ENCODE measurements at places on chromosomes 7 and 10. TPM values are rescaled to one million over a fixed set of nuclear protein-coding genes. Genes with fewer than 3 reads are reported as not detected.
A peak's percentile ranks its signal among the peaks of the same experiment; 100 is the strongest.

- DNase-seq: no peak
These were observed 221.0 kb upstream of the FZD1 start for GRCh38 chr7:91043186-91043585.

- DNase-seq: no peak
These were observed 49.4 kb downstream of the DNAJC1 start for GRCh38 chr10:21954132-21954531.

DNA sequence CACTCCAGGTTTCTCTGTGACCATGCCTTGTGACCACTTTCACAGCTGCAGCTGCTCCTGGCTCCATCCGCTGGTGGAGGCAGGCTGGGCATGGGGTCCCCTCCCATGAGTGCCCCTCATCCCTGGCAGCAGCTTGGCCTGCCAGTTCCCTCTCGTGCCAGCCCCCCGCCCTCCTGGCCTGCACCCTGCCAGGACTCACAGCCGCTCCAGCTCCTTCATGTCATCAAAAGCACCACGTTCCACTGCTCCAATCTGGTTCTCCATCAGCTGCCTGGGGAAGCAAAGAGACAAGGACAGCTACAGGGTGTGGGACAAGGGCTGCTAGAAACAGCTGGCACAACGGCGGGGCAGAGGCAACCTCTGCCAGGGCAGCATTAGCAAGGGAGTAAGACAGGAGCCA lies 22.6 kb downstream of the SLIT1 start:
- no peak for DNase-seq

- DNase-seq: no peak
These were observed 29.7 kb downstream of the ANXA8 start for GRCh38 chr10:47454008-47454779.

The CYP26A1 gene
- not detected for total RNA-seq

DNA sequence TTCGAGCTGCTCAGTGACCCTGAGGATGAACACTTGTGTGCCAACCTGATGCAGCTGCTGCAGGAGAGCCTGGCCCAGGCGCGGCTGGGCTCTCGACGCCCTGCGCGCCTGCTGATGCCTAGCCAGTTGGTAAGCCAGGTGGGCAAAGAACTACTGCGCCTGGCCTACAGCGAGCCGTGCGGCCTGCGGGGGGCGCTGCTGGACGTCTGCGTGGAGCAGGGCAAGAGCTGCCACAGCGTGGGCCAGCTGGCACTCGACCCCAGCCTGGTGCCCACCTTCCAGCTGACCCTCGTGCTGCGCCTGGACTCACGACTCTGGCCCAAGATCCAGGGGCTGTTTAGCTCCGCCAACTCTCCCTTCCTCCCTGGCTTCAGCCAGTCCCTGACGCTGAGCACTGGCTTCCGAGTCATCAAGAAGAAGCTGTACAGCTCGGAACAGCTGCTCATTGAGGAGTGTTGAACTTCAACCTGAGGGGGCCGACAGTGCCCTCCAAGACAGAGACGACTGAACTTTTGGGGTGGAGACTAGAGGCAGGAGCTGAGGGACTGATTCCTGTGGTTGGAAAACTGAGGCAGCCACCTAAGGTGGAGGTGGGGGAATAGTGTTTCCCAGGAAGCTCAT lies 1.1 kb downstream of the DDIT4 start:
- peak; percentile 78 for DNase-seq

DNA sequence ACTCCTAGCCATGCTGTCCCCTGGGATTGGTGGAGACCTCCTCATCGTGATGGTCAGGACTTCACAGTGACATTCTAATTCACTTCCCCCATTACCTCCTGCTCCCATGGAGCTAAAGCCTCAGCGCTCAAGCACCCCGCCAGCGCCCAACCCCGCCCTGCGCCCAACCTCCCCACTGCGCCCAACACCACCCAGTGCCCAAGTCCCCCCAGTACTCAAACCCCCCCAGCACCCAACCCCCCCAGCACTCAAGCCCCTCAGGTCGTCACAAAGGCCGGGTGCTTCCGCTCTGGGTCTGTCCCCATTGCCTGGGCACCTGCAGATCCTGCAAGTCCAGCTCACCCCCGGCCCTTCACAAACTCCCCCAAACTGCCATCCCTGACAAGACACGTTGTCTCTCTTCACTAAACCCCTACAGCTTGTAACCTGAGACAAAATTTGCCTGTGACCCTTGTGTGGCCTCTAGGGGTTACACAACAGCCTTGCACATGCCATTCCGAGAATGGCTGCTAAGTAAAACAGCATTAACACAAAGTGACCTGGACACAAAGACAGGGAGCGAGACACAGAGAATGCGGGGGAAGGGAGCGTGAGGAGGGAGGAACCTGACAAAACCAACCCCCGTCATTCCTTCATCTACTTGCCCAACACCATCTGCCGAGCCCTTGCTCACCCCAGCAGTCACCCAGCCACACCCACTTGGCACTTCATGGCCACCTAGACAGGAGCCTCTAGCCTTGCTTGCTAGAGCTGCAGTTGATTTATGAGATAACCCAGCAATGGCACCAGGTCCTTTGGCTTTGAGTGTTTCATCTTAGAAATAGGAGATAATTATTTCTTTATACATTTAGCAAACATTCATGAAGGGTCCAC lies 107.8 kb downstream of the ADARB2 start:
- no peak for DNase-seq

GRCh38 chr10:409408-410040 lies 274.3 kb downstream of the ZMYND11 start:
- DNase-seq: no peak

The PLEKHS1 gene
- 0.15 TPM for total RNA-seq

- no peak for DNase-seq
These were observed 17.6 kb downstream of the PODXL start for GRCh38 chr7:131538813-131539179.

The NANOS1 gene
- 0.12 TPM for total RNA-seq

GRCh38 chr10:133167693-133168616 lies 7.9 kb downstream of the KNDC1 start:
- no peak for DNase-seq

GRCh38 chr10:36542493-36542892 lies 582.9 kb upstream of the ANKRD30A start:
- no peak for DNase-seq

- DNase-seq: no peak
These were observed 149.8 kb downstream of the DOCK4 start for GRCh38 chr7:112056409-112056808.

The MYO1G gene
- 414 TPM for total RNA-seq

- DNase-seq: no peak
These were observed 579.3 kb downstream of the SH2D4B start for GRCh38 chr10:81116990-81117389.

The DEPP1 gene
- total RNA-seq: 0.33 TPM

GRCh38 chr10:103557455-103557854 lies 64.0 kb downstream of the NEURL1 start:
- no peak for DNase-seq

GRCh38 chr10:113788604-113789083 lies 37.2 kb downstream of the PLEKHS1 start:
- DNase-seq: no peak

GRCh38 chr10:31920538-31920937 lies 8.1 kb downstream of the ARHGAP12 start:
- no peak for DNase-seq

DNA sequence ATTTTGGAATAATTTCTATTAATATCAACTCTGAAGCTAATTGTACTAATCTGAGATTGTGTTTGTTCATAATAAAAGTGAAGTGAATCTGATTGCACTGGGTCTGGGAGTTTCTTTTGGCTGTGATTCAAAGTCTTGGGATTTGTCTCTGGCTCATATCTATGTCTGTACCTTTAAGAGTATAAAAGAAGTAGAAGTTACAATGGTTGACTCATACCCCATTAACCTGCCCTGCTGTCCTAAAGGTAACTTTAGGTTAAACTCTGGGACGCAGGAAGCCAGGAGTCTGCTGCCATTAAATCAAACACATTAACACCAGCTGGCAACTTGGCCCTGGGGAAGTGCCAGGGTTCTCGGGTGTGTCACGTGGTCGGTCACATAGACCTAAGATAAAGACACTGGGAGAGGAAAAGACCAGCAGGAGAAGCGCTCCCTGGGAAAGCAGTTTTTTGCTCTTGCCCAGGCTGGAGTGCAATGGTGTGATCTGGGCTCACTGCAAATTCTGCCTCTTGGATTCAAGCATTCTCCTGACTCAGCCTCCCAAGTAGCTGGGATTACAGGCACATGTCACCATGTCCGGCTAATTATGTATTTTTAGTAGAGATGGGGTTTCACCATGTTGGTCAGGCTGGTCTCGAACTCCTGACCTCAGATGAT lies 17.8 kb downstream of the SCD start:
- DNase-seq: no peak

The IQUB gene
- not detected for total RNA-seq

The TACC2 gene
- not detected for total RNA-seq

DNA sequence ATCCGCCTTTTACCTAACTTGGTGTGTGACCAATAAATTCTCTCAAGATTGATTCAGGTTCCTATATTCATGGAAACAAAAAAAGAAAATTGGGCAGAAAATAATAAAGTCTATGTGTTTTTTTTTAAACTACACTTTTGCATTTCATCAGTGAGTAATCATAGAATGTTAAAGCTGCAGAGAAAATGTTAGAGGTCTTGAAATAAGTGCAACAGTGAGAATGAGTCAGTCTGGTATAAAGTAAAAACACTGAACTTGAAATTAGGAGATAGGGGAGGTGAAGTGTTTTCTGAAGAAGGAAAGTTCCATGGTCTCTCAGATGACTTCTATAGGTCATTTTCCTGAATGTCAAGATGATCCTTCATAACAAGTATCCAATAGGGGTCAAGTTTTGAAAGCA lies 202.6 kb upstream of the NRP1 start:
- DNase-seq: no peak

GRCh38 chr10:51171946-51172345 lies 97.7 kb downstream of the PRKG1 start:
- no peak for DNase-seq

The MBLAC1 gene
- 2.3 TPM for total RNA-seq

DNA sequence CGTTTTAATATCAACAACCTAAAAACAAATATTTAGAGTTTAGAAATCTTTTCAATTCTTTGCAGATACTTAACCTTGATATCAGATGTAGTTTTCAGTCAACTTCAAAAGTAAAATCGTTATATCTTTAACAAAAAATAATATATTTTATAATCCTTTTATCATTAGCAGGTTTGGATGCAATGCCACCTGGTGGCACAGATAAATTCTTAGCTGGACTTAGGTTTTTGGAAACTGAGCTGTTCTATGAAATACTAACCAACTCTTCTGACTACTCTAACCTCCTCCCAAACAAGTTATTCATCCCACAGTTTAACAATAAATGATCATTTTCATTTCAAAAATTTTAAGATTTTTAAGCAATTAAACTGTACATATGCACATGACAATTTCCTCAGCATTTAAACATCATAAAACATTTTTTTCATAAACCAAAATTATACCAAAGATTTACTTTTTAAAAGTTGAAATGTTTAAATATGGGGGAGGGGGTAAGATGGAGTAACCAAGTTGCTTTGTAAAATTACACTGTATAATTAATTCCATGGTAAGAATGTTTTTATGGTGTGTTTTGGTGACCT lies 56.9 kb downstream of the HIBADH start:
- DNase-seq: no peak

- DNase-seq: no peak
These were observed 85.9 kb upstream of the PLXDC2 start for GRCh38 chr10:19730167-19730906.

The SPDYE9 gene
- total RNA-seq: not detected

- DNase-seq: no peak
These were observed 70.9 kb downstream of the WIPF3 start for GRCh38 chr7:29877196-29877595.

The HTR5A gene
- not detected for total RNA-seq

GRCh38 chr7:88772776-88773175 lies 13.3 kb downstream of the ZNF804B start:
- no peak for DNase-seq

The SKIDA1 gene
- total RNA-seq: 0.33 TPM

DNA sequence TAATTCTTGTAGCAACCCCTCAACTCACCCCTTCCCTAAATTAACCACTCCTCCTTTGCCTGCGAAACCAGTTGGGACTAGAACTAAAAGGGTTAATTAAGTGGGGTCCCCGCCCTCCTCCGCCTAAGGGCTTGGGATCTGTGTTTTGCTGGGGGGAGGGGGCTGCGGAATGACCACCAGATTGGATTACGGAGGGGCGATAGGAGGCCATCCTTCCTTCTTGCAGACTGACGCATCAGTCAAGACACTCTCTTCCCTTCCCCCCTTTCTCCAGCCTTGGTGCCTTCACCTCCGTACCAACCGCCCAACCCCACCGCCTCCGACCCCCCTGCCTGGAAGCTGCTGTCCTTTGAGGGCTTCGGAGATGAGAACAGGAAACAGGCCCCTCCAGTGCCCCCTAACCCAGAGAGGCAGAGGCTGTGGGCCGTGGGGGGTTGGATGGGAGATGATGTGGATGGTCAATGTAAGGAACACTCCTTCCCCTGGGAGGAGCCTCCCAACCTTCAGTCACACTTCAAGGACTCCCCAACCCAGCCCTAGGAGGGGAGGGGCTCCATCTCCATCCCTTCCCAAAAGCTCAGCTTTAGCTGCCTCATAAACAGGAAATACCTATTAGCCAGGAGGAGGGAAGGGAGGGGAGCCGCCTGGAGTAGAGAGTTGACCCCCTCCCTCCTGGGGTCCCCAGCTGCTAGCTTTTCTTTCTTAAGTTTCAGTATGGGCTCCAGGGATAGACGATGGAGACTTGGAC lies 997 bp upstream of the LDB1 start:
- DNase-seq: no peak

The CPN1 gene
- not detected for total RNA-seq

The CTAGE8 gene
- 1.6 TPM for total RNA-seq

The NCF1 gene
- total RNA-seq: 2.4 TPM

DNA sequence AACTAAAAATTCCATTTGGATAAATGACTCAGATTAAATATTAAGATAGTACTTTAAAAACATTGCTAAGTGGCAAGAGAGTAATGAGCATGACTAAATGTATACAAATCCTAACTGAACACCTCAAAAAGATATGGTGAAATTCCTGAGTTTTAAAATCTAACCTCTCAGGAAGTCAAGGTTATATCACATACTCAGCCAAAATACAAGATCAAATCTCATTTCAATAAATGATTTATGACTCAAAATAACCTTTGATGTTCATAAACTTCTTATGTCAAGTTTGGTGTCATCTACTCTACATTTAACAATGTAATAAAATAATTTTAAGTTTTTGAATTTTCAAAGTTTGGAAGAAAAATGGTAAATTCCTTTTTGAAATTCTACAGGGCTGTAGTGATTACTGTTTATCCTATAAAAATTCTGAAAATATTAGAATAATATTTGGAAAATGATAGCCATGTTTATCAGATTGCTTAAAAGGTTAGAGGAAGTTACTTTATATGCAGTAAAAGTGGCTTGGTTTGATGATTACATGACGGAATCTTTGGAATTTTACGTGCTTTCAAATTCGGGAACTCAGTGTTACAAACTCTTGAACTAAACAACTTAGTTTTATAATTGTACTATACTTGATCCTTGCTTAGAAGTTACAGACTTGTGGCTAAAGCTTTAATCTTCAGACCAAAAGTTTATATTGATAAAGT lies 43.7 kb downstream of the ASZ1 start:
- no peak for DNase-seq
